ENCODE measurements at places on chromosomes 4 and X.

DNA sequence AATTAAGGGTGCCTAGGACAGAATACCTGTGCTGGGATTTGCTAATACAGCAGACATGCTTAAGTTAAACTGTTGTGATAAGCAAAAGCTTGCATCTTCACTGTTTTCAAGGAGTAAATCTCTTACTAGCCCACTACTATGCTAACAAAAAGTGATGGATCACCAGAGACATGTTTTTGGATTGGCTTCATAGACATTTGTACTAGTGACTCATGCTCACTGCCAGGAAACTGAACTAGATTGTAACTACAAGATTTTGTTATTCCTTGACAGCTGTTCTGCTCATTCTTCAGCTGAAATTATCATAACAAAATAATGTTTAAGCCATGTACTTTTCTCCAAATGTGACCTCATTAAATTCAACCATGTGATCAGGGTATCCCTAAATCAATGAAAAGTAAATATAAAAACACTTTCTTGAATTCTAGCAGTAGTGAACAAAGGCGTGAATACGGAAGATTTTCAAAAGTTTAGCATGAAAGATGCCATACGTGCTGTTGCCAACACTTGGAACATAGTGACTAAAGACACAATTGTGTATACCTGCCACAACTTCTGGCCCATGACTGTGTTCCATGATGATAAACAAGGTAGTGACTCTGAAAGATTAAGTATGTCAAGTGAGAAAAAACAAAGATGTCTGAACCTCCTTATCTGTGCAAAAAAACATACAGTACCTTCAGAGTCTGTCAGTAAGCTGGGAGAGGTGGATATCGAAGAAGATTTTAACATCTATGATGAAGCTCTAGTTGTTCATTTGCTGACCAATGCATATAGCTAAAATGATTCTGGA lies 154.0 kb downstream of the BTC start:
- no peak for DNase-seq

DNA sequence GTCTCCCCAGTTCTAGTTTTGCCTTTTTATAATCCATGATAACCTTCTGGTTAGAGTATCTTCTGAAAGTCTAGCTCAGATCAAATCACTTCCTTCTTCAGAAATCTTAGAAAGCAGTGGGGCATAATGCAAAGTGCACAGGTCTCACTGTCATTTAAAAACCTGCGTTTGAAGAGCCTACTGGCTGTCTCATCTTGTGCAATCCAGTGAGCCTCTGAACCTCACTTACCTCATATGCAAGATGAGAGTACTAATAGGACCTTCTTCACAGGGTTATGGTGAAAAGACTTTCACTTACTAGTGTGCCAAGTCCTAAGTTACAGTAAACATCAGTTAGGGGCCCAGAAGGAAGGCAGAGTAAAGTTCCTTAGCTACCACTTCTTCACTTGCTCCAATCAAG lies 131.4 kb downstream of the ENOX2 start:
- DNase-seq, result no peak

DNA sequence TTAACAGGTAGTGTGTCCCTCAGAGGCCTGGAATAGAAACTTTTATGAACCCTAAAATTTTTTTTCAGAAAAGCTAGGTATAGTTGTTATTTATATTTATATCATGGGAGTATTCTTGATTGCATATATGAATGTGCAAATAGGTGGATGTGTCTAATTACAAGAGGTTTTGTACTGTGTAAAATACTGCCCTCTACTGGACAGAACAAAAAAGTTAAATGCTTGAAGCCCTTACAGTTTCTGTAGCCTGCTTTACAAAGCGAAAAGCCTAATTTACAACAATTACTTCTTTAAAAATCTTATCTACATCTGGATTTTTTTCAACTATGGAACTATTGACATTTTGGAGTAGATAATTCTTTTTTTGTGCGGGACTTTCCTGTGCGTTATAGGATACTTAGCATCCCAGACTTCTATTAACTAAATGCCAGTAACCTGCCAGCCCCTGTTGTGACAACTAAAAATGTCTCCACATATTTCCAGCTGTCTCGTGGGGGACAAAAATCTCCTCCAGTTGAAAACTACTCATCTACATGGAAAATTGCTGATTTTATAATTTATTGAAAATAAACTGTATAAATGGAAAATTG lies 35.1 kb downstream of the ENPEP start:
- DNase-seq, result no peak

DNA sequence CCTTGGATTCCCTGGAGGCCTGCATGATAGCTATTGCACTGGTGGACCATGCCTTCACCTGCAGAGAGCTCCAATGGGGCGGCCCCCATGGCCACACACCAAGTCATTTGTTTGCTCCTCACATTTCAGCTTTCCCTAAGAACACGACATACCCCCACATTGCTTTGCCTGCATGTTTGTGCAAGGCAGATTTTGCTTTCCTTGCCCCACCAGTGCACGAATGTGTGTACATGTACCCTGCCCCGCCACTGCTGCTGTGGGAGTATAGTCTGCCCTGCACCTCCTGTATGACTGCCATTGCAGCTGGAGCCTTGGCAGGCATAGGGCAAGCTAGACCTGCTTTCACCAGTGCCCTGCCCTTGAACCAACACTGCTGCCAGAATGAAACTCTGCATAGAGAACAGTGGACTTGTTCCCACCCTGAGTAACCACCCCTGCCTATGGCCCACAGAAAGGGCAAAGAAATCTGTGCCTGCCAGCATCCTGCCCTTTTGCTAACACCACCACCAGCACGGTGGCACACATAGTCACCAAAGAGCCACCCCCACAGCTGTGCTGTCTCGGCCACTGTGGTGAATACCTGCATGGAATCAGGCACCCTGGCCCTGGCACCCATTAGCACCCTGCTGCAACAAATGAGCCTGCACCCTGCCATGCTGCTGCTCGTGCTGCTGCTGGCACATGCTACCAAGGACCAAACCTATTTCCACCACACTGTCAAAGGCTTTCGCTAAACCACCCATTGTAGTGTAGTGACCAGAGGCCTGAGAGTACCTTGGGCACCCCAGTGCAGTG lies 661.7 kb upstream of the FAM241A start:
- no peak for DNase-seq

DNA sequence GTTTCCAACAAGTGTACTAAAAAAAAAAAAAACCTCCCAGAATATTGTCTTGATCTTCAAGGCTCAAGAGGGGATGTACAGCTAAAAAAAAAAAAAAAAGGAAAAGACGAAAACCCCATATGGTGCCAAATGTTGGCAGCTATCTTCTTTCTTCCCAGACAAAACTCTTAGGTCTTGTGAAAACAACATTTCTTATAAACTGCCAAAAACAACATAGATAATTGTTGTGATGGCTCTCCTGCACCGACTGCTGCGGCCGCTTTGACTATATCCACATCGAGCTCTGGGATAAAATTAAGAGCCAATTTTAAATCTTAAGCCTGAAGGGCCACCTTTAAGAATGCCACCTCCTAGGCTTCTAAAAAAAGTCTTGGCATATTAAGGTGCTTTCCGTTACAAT lies 23.5 kb downstream of the PDGFC start:
- DNase-seq, result no peak

- no peak for DNase-seq
Measured at GRCh38 chr4:147117431-147117830, 171.8 kb upstream of the TTC29 start.

Data from GM19239 (cell line).